ENCODE measurements at places on chromosomes 11 and 22. TPM values are rescaled to one million over a fixed set of nuclear protein-coding genes. Genes with fewer than 3 reads are reported as not detected.

The APOA4 gene
- total RNA-seq = not detected

The ABCC8 gene
- not detected for total RNA-seq

The ABCG4 gene
- total RNA-seq = 2.5 TPM

The PGA4 gene
- not detected for total RNA-seq

The C1QTNF4 gene
- 0.41 TPM for total RNA-seq

DNA sequence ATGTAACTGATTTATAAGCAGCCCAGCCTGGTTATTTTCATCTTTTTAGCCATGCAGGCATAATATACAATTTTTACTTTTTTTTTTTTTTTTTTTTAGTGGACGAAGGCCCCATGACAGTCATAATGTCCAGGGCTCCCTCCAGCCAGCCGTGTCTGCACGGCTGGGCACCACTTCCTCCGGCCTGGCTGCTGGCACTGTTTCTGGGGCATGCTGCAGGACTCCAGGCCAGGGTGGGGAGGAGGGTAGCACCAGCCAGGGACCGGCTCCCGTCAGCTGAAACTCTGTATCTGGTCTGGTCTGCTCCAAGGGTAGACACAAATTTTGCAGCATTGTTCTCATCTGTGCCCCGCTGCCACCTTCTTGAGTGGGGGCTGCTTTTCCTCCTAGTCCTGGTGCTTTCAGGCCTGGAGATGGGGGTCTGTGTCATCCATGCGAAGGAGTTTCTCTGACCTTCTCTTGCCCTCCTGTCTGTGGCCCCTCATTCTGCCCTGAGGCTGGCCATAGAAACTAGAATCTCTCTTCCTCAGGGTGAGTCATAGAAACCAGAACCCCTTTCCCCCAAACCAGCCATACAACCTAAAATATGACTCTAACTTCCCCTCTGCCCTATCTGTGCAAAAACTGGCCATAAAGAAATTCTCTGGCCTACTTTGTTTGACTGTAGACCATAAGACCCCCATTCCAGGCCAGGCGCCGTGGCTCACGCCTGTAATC, 9.2 kb upstream of the RRP7A start:
- no peaks in the 10 kb centered on the region for H3K36me3 ChIP-seq
- peaks cover 3% of the 10 kb centered on the region for H3K27me3 ChIP-seq
- no peak overlapping the region for H3K27ac ChIP-seq
- DNase-seq = no peak
- no peaks in the 10 kb centered on the region for H3K4me1 ChIP-seq

DNA sequence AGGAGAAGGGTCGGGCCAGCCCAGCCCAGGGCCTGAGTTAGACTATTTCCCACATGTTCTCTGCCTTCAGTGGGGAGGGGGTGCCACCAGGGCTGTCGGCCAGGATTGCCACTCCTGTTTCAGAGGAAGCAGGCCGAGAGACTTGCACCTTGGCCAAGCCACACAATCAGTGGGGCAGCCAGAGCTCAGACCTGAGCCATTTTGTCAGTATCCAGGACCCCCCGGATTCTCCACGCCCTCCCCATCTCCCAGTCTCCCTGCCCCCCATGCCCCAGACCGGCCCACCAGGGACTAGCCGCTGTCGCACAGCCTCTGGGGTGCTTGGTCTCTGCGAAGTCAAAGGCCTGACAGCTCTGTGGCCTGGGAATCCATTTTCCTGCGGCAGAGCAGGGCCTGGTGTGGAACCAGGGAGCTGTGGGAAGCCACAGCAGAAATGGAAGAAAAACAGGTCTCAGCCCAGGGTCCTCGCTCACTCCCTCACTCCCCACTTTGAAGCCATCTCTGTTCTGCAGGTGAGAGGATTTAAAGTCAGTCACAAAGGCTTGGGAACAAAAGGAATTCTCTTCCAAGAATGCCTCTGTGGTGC, 25.5 kb upstream of the MGAT3 start:
- peaks cover 54% of the 10 kb centered on the region for H3K4me1 ChIP-seq
- H3K36me3 ChIP-seq = peaks cover 2% of the 10 kb centered on the region
- no peaks in the 10 kb centered on the region for H3K27me3 ChIP-seq

GRCh38 chr11:117613521-117613920, 183.5 kb downstream of the DSCAML1 start:
- no peak overlapping the region for H3K4me3 ChIP-seq
- peaks cover 23% of the 10 kb centered on the region for H3K4me1 ChIP-seq
- H3K27me3 ChIP-seq = peaks cover 21% of the 10 kb centered on the region
- H3K27ac ChIP-seq = no peak overlapping the region
- no peaks in the 10 kb centered on the region for H3K36me3 ChIP-seq
- no peak for DNase-seq

DNA sequence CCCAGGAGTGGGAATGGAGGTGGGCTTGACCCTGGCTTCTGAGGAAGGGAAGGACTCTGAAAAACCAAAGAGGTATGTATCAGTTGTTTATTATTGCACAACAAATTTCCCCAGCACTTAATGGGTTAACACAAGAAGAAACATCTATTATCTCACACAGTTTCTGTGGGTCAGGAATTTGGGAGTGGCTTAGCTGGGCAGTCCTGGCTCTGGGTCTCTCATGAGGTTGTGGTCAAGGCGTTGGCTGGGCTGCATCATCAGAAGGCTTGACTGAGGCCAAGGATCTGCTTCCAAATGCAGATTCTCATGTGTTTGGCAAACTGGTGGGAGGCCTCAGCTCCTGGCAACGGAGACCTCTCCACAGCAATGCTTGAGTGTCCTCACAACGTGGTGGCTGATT, 17.5 kb upstream of the SMIM38 start:
- H3K4me1 ChIP-seq = peaks cover 6% of the 10 kb centered on the region
- H3K36me3 ChIP-seq = peaks cover 6% of the 10 kb centered on the region
- no peak overlapping the region for H3K4me3 ChIP-seq
- no peaks in the 10 kb centered on the region for H3K27me3 ChIP-seq
- DNase-seq = no peak

- no peaks in the 10 kb centered on the region for H3K4me1 ChIP-seq
- no peaks in the 10 kb centered on the region for H3K36me3 ChIP-seq
- DNase-seq = no peak
- peaks cover 55% of the 10 kb centered on the region for H3K27me3 ChIP-seq
These were observed 14.7 kb upstream of the IFT27 start for GRCh38 chr22:36790648-36791047.

- DNase-seq = no peak
- no peak overlapping the region for H3K27ac ChIP-seq
- no peak overlapping the region for H3K4me3 ChIP-seq
- peaks cover 27% of the 10 kb centered on the region for H3K36me3 ChIP-seq
These were observed 15.0 kb downstream of the NAP1L4 start for GRCh38 chr11:2977113-2977512.

DNA sequence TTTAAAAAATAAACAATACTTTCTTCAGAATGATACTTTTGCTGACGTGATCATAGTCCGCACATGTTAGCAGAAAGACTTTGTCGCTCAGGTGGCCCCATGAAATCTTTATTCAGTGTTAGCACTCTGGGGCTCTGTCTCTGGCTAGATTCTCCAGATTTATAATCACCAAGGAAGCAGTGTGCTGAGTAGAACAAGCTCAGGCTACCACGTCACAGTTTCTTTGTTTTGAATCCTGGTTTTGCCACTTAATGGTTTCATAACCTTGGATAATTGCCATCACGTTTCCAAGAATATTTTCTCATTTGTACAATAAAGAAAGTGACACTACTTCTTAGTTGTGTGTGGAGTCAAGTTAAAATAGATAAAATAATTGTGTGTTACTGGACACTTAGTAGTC, 3.9 kb upstream of the MUC15 start:
- DNase-seq = no peak
- no peaks in the 10 kb centered on the region for H3K27me3 ChIP-seq
- H3K4me3 ChIP-seq = no peak overlapping the region

DNA sequence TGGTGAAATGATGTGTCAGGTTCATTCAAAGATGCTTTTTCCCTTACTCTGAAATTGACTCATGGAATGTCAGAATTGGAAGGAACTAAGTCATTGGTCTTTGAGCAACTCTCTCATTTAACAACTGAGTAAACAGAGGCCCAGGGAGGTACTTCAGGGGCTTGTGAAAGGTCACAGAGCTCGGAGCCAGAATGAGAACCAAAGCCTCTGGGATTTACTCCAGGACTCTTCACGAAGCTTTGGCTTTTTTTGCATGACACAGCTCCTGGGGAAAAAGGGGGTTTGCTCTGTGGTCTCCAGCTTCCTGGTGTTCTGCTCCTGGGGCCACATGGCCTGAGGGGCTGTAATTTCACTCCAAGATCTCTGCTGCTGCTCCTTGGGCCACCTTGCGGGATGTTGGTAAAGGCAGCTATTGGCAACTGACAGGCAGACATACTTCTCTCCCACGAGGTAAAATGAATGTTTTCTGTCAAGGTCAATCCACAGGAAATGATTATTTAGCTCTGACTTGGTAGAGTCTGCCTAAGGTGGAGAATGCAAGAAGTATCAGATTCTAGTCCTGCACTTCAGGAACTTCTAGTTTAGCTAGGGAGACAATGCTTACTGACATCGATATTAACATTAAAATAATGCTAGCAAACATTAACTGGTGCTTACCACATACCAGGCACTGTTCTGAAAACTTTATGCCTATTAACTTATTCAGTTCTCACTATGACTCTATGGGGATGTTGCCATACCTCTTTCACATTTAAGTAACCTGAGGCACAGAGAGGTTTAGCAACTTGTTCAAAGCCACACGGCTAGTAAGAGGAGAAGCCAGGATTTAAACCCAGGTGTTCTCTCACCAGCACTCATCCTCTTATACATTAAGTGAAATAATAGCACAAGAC, 16.1 kb downstream of the PKNOX2 start:
- peaks cover 4% of the 10 kb centered on the region for H3K36me3 ChIP-seq
- H3K4me1 ChIP-seq = peaks cover 73% of the 10 kb centered on the region
- H3K4me3 ChIP-seq = no peak overlapping the region
- no peaks in the 10 kb centered on the region for H3K27me3 ChIP-seq

DNA sequence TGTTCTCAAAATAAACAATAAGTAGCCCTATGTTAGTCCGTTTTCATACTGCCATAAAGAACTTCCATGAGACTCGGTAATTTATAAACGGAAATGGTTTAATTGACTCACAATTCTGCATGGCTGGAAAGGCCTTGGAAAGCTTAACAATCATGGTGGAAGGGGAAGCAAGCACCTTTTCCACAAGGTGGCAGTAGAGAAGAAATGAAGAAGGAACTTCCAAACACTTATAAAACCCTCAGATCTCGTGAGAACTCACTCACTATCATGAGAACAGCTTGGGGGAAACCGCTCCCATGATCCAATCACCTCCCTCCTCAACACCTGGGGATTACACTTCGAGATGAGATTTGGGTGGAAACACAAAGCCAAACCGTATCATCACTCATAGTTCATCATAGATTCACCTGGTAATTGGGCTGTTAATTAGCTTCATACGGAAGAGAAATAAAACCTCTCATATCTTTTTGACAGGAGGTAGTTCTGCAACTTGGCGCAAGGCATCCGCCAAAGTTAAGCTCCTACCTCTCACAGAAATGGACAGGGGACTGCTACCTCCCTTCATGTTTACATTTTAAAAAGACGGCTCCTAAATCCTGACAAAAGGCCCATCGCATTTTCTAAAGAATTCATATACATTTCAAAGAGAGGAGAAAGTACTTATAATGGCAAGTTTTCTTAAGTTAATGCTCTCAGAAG, 49.0 kb downstream of the MUC15 start:
- H3K36me3 ChIP-seq = no peaks in the 10 kb centered on the region
- no peak overlapping the region for H3K4me3 ChIP-seq
- H3K27me3 ChIP-seq = peaks cover 5% of the 10 kb centered on the region
- no peaks in the 10 kb centered on the region for H3K4me1 ChIP-seq
- no peak for DNase-seq

- peak overlapping the region; percentile 98 for H3K27ac ChIP-seq
- peaks cover 33% of the 10 kb centered on the region for H3K4me1 ChIP-seq
- DNase-seq = no peak
- no peaks in the 10 kb centered on the region for H3K27me3 ChIP-seq
- no peaks in the 10 kb centered on the region for H3K36me3 ChIP-seq
These were observed 5.6 kb upstream of the KIAA0930 start for GRCh38 chr22:45246060-45246985.

DNA sequence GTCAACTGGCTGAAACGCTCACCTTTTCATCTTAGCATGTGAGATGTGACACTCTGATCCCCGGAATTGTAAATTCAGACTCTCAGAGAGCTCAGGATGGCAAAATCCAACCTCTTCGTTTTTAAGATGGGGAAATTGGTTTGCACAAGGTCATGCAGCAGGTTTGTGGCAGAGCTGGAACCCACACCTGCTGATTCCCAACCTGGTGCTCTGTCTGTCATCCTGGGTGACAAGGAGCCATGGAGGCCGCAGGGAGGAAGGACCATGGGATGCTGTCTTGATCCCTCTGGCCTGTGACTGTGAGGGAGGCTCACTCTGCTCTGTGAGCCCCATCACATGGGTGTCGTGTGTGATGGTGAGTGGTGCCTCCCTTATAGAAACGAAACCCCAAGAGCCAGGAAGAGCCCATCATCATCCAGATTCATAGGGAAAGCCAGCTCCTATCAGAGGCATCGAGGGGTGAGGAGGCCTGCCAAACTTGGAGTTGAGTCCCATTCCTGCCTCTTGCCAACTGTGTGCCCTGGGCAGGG, 87.4 kb upstream of the SYT13 start:
- H3K36me3 ChIP-seq = no peaks in the 10 kb centered on the region
- H3K27me3 ChIP-seq = peaks cover 60% of the 10 kb centered on the region
- no peak overlapping the region for H3K4me3 ChIP-seq
- peak; percentile 15 for DNase-seq
- no peaks in the 10 kb centered on the region for H3K4me1 ChIP-seq

DNA sequence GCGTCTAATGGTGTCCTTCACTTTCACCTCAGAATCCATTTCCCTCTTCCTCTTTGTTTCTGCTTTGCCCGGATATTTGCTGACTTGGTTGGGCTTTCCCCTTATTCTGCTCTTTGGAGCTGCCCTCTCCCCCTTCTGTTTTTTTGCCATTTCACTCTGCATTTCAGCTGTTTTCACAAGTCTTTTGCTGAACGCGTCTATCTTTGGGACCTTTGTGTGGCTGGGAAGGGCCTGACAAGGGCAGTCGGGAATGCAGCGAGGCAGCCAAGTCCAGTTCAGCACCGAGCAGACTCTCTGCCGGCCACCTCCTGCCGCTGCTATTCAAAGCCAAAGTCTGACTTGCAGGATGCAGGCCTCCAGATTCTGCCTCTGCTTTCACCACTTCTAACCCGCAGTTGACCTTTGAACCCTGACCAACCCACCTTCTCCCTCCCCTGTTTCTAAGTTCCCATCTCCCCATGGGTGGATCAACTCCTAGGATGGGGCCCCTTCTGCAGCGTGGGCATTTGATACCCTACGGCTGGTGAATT, 38.2 kb downstream of the FEZ1 start:
- peaks cover 5% of the 10 kb centered on the region for H3K36me3 ChIP-seq
- peak overlapping the region; percentile 43 for H3K4me3 ChIP-seq
- H3K4me1 ChIP-seq = peaks cover 12% of the 10 kb centered on the region
- H3K27me3 ChIP-seq = no peaks in the 10 kb centered on the region
- no peak for DNase-seq

Measured in chondrocyte (in vitro differentiated cells).